ENCODE measurements at places on chromosomes 12 and 14. TPM values are rescaled to one million over a fixed set of nuclear protein-coding genes. Genes with fewer than 3 reads are reported as not detected.

DNA sequence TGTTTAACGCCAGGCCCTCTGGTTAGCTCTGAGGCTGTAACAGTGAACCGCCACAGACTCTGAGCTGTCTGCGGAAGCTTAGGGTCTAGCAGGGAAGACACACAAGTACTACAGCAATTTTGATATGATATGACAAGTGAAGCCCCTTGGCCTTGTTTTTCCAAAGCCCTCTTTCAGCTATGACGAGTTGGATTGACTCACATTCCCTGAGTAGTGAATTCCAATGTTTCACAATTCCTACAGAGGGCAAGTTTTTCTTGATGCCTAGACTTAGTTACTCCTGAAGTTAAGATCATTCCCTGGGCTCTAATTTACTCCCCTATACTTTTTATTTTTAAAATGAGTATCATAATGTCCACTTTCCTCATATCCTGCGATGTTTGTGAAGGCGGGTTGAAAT, 53.3 kb upstream of the CISTR start:
- H3K4me1 ChIP-seq, result no peaks in the 10 kb centered on the region
- H3K27ac ChIP-seq, result no peak overlapping the region
- no peaks in the 10 kb centered on the region for H3K27me3 ChIP-seq
- no peak for DNase-seq

TBPL2 gene
- not detected for total RNA-seq

GRCh38 chr12:42893803-42894202, 304.3 kb upstream of the PRICKLE1 start:
- no peak for DNase-seq
- H3K36me3 ChIP-seq, result no peaks in the 10 kb centered on the region
- no peak overlapping the region for H3K27ac ChIP-seq
- H3K27me3 ChIP-seq, result no peaks in the 10 kb centered on the region
- H3K4me1 ChIP-seq, result no peaks in the 10 kb centered on the region
- no peak overlapping the region for H3K4me3 ChIP-seq

DNA sequence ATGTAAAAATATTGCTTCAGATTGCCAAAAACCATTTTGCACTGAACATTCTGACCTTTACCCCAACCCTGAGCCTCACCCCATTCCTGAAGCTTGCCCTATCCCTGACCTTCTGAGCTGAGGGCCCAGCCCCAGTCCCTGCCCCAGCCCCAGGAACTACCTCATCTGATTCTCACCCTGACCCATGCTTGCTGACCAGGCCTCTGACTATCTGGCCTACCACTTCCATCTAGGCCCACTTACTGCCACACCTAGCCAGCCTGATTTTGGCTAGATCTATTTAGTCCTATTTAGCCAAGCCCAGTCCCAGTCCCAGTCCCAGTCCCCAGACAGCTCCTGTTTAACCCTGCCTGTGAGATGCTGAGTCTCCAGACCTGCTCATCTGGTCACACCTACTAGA, 33.6 kb downstream of the OR10P1 start:
- no peak overlapping the region for H3K27ac ChIP-seq
- no peaks in the 10 kb centered on the region for H3K4me1 ChIP-seq
- H3K4me3 ChIP-seq, result no peak overlapping the region
- no peaks in the 10 kb centered on the region for H3K36me3 ChIP-seq

DNA sequence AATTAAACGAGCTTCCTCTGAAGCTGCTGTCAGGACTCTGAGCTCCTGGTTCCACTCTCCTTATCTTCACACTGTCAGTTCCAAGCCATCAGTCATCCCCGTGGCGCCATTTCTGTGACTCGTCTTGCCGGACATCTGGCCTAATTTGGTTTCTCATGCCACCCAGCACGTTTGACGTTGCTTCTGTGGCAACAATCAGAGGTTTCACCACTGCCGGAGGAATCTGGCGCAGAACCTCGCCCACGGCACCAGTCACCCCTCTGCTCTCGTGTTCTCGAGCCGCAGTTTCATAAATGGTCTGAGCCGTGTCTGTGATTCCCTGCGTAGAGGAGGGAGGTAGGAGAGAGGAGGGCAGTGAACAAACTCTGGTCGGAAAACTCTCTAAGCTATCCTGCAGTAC, 29.7 kb downstream of the BDKRB1 start:
- 0 out of 2 replicates have a peak, but pooled peaks cover 3% of the 10 kb centered on the region for H3K36me3 ChIP-seq
- H3K4me3 ChIP-seq, result no peak overlapping the region
- no peak for DNase-seq
- no peak overlapping the region for H3K27ac ChIP-seq
- no peaks in the 10 kb centered on the region for H3K4me1 ChIP-seq

ING4 gene
- total RNA-seq, result 17.9 TPM

DNA sequence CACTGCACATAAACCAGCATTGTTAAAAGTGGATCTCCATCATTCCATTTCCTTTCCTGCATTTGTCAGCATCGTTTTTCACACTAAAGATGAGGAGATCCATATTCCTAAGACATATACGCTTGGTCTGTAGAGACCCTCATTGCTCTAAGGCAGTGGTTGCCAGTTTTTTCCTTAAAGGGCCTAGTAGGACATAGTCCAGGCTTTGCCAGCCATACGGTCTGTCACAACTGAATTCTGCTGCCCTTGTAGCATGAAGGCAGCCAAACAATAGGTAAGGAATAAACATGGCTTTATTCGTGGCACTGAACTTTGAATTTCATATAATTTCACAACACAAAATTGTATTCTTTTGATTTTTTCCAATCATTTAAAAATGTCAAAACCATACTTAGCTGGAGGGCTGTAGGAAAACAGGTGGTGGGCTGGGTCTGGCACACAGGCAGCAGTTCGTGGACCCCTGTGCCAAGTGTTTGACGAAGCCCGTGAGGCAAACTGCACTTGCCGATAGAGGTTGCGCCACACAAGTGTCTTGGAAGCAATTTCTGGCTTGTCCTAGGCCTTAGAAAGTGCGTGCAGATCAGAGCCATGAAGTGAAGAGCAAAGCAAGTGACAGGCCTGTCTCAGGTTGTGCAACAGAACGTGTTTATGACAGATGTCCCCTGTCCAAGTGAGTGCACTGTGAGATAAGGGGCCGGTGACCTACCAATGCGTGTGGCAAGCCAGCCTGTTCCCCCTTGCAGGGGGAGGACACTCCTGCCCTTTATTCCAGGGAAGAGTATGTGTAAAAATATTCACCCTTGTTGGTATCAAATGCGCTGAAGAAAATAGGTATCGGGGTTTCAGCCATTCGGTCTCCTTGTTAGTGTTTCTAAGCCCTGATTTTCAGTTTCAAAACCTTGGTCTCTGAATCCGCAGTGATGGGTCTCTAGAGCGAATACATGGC, 916 bp upstream of the CHPT1 start:
- H3K4me3 ChIP-seq, result peak overlapping the region; percentile 94
- H3K27me3 ChIP-seq, result no peaks in the 10 kb centered on the region
- no peak for DNase-seq
- peaks cover 8% of the 10 kb centered on the region for H3K4me1 ChIP-seq
- no peaks in the 10 kb centered on the region for H3K36me3 ChIP-seq
- H3K27ac ChIP-seq, result peak overlapping the region; percentile 53

FAM222A gene
- total RNA-seq, result 3.7 TPM

KLRD1 gene
- total RNA-seq, result 0.27 TPM

STYK1 gene
- 4.4 TPM for total RNA-seq

GRCh38 chr12:32105986-32106516, 596 bp upstream of the BICD1 start:
- H3K4me3 ChIP-seq, result peak overlapping the region; percentile 81
- peak overlapping the region; percentile 87 for H3K27ac ChIP-seq
- peaks cover 14% of the 10 kb centered on the region for H3K4me1 ChIP-seq
- DNase-seq, result no peak
- H3K36me3 ChIP-seq, result 0 out of 2 replicates have a peak, but pooled peaks cover 3% of the 10 kb centered on the region

Data from HCT116 (cell line).